ENCODE measurements at places on chromosomes 1 and 21.
A peak's percentile ranks its signal among the peaks of the same experiment; 100 is the strongest.

- no peak for DNase-seq
Measured at GRCh38 chr1:23392125-23392855, 22.7 kb upstream of the ZNF436 start.

DNA sequence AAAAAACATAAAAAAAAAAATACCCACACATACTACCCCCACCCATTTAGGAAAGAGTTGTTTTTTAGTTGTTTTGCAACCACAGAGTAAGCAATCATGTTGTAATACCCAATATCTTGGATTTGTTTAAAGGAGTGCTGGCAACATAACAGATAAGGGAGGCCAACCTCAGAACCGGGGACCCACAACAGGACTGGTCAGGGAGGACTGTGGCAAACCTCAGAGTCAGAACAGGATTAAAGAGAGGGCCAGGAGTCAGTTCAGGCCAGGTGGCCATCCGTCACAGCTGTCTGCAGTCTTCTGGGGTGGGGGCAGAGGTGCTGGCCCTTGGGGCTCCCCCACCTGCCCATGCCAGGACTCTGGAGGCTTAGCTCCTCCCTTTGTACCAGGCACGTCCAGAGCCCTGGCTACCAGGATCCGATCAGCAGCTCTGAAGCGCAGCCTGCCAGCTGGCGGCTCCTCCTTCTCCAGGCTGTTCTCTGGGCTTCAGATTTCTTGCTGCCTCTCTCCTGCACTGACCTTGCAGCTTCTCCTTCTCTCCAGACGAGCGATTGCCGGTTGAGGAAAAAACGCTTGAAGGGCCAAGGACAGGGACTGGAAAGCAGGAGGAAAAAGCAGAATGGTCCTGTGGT lies 7.9 kb downstream of the H6PD start:
- DNase-seq, result no peak

GRCh38 chr1:73065339-73066041 lies 783.2 kb upstream of the NEGR1 start:
- peak; percentile 99 for DNase-seq

- no peak for DNase-seq
Measured at GRCh38 chr1:214446772-214447556, 104.4 kb downstream of the PTPN14 start.

DNA sequence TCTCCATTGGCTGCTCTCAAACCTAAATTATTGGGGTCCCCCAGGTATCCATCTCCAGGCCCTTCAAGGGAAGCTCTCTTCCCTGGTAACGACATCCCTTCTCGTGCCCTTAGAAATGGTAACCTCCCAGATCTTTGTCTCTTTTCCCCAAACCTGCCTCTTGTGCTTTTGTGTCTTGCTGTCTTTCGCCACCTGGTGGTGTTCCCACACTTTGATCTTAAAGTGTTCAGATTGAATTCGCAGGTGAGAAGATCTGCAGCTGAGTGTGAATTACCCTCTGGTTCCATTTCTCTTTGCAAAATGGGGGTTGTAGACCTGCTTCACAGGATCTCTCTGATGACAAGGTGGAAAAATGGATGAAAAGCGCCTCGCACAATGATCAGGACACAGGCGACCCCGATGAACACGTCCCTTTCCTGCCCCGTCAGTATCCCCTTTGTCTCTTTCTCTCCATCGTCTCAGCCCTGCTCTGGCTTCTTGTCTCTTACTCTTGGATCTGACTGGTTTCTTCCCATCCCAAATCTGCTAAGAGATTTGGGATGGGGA lies 53.1 kb downstream of the DOP1B start:
- peak; percentile 10 for DNase-seq

GRCh38 chr1:110255392-110255787 lies 45.3 kb downstream of the KCNC4 start:
- peak; percentile 87 for DNase-seq

DNA sequence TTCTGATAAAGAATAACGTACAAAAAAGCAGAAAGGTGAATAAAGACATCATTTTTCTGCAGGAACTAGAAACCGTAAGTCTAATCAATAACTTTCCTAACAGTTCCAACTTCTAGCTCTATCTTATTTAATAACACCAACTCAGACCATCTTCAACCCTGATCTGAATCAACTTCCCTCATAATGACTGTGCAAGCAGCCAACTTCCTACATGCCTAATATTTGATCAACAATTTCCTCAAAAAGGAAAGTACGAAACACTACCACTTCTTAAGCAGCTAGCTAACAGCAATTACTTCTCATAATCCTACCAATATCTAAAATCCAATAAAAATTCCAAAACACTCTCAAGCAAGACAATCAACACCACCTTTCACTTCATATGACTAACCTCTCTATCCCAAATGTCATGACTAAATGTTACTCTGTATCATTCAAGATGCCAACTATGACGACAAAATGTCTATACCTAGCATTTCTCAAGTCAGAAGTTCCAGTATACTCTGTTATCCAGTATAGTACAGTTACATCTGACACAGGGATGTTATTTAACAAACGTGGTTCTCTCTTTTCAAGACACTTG lies 1.7 kb downstream of the COP1 start:
- no peak for DNase-seq

GRCh38 chr1:55214212-55214933 lies 791 bp downstream of the USP24 start:
- DNase-seq, result peak; percentile 73

GRCh38 chr21:40886931-40887330 lies 40.0 kb upstream of the DSCAM start:
- DNase-seq, result no peak

DNA sequence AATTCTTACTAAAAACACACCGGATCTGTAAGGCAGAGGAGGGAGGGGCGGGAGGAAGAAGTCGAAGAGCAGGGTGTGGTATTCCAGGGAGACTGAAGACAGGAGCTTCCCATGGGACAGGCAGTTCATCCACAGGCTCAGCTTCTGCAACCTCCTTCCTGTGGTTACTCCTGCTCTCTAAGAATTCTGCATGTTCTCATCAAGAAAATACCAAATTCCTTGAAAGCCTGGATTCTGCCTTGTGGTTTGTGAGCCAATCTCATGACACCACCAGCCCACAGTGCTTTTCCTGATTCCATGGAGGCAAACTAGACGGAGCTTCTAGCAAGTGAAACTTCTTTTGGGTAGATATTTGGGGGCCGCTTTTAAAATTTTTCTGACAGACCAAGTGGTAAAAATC lies 1.1 kb upstream of the ST6GALNAC3 start:
- DNase-seq, result no peak

DNA sequence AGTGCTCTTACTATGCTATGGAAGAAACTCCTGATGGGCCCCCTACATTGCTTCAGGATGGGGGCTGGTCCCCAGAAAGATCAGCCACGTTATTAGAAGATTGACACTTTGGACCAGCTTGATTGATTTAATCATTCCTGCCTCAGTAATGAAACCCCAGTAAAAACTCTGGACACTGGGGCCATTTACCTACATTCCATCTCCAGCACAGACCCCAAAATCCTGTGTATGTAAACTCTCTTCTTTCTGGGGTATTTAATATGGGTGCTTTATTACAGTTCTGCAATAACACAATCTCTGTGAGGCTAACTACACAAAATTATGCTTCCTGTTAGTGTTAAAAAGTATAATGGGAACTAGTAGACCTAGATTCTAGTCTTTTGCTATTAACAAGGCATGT lies 96.6 kb downstream of the KCNK1 start:
- DNase-seq, result no peak

GRCh38 chr1:2266301-2266975 lies 38.3 kb downstream of the SKI start:
- DNase-seq, result no peak

DNA sequence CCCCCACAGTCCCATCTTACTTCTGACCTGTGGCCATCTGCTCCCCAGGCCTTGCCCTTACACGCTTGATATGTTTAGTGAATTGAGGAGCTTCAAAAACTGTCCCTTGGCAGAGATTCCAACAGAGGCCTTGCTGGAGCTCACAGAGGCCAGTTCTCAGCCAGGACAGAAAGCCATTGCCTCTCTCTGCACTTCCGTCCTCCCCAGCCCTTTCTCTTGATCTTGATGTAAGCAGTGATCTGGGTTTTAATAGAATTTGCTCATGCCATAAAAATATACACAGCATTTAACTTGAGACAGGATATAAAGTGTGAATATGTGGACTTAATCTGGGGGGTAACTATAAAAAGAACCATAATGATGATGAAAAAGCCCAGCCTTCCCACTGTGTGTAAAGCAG lies 453.5 kb downstream of the KIF26B start:
- DNase-seq, result no peak

- DNase-seq, result no peak
Measured at GRCh38 chr1:169782596-169782995, 12.1 kb downstream of the METTL18 start.

- no peak for DNase-seq
Measured at GRCh38 chr1:41377397-41377796, 16.2 kb downstream of the FOXO6 start.

GRCh38 chr1:213669964-213670691 lies 317.6 kb upstream of the PROX1 start:
- DNase-seq, result no peak

DNA sequence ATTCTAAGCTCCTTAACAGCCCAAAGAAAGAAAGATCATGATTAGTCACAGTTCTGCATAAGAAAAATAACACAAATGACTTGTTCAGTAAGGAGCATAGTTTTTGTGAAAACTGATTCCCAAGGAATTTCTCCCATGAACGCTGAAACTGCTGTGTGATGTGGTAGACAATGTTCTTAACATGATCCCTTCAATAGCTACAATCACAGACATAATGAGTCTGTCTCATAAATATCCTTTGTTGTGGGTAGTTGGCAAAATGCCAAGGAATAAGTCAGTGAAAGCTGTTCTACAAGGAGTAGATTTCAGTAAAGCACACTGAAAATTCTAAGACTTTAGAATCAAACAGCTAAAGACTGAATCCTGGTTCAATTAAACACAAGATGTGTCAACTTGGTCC lies 404.8 kb downstream of the HLX start:
- peak; percentile 7 for DNase-seq

DNA sequence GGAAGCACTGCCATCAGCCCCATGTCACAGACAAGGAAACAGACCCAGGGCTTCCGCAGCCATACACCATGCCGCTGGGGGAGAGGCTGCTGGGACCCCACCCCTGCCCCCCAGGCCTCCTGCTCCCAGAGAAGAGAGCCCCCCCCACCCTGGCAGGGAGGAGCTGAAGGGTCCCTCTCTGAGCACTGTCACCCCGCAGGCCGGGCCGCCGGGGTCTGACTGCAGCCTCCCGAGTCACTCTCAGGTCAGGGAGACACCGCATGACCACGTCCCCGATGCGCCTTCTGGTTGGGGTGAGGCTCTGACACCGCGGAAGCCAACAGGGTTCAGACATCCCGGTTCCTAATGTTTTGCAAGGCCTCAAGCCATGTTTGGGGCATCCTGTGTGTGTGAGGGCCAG lies 102.3 kb downstream of the SIK1 start:
- no peak for DNase-seq

DNA sequence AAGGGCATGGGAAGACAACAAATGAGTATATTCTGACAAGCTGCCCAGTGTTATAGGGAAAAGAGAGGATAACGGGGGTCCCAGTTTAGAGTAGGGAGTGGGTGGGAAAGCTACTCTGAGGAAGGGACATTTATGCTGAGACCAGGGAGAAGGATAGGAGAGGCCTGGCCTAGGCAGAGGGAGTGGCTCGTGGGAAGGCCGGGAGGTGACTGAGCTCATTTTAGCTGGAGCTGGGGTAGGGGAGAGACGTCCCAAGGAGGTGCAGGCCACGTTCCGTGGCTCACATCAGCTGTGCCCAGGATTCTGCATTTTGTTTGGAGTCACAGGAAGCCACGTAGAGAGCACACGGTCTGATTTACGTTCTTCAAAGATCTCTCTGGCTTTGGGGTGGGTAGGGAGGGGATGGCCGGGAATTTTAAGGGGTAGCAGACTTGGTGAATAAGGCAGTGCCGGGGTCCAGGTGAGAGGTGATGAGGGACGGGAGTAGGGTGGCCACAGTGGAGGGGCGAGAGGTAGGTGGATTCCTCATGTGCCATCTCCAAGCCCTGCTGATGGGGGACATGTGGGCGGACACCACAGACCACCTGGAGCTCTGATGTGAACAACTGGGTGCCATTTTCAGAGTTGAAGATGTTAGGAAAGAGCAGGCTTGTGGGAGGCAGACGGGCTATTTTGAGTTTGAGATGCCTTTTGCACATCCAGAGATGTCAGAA lies 4.7 kb downstream of the TINAGL1 start:
- DNase-seq, result no peak

GRCh38 chr21:42763581-42764442 lies 110.4 kb downstream of the PDE9A start:
- no peak for DNase-seq

- DNase-seq, result no peak
Measured at GRCh38 chr21:44390886-44391285, 37.5 kb downstream of the TRPM2 start.

- DNase-seq, result no peak
Measured at GRCh38 chr1:191709215-191709614, 449.0 kb upstream of the RGS18 start.

GRCh38 chr1:8915446-8915845 lies 30.2 kb upstream of the CA6 start:
- DNase-seq, result no peak

GRCh38 chr21:25171438-25171837 lies 435.8 kb downstream of the MRPL39 start:
- no peak for DNase-seq

- no peak for DNase-seq
Measured at GRCh38 chr1:1373051-1373814, 1.8 kb downstream of the AURKAIP1 start.

- no peak for DNase-seq
Measured at GRCh38 chr1:79695138-79695537, 688.6 kb upstream of the ADGRL4 start.

GRCh38 chr1:11617314-11617713 lies 36.9 kb downstream of the FBXO2 start:
- DNase-seq, result peak; percentile 10

GRCh38 chr1:155695072-155695471 lies 6.2 kb downstream of the DAP3 start:
- DNase-seq, result no peak

DNA sequence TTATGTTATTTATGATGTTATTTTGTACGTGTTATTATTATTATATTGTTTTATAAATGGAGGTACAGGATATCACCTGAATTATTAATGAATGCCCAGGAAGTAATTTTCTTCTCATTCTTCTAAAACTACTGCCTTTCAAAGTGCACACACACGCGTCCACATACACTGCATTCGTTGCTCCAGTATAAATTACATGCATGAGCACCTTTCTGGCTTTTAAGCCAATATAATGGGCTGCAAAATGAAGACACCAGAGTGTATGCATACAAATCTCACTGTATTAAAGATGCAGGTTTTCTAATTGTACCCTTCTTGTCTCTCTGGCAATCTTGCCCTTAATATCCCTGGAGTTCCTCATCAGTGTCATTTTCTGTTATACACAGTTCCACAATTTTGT lies 6.9 kb downstream of the RGS4 start:
- no peak for DNase-seq

DNA sequence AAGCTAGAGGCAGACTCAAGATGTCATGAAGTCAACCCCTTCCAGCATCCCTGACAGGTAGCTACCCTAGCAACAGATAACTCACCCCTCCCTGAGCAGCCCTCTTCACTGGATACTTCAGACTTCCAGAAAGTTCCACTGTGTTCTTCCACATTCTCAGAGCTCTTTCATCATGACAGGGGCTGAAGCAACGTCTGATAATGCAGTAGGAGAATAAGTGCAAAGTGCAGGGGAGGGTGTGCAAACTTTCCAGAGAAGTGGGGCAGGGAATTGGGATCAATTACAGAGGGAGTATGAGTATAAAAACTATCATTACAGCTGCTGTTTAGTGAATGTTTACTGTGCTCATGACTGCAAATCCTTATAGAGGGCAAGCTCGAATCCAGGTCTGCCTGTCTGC lies 26.4 kb upstream of the FOXE3 start:
- DNase-seq, result no peak

GRCh38 chr21:20822666-20823065 lies 175.5 kb upstream of the NCAM2 start:
- no peak for DNase-seq

- DNase-seq, result no peak
Measured at GRCh38 chr21:42414928-42415769, 11.4 kb downstream of the UBASH3A start.
